ENCODE measurements at places on chromosomes 3 and 15. TPM values are rescaled to one million over a fixed set of nuclear protein-coding genes. Genes with fewer than 3 reads are reported as not detected.

The COL6A6 gene
- total RNA-seq: not detected

The BOC gene
- total RNA-seq: 4.2 TPM

The POPDC2 gene
- total RNA-seq: 0.94 TPM

The DNASE1L3 gene
- not detected for total RNA-seq

The MAGI1 gene
- total RNA-seq: 11.0 TPM

The SLC12A1 gene
- total RNA-seq: not detected

The IGF2BP2 gene
- total RNA-seq: 0.05 TPM

The TBCCD1 gene
- 17.5 TPM for total RNA-seq

The DGKG gene
- total RNA-seq: 0.05 TPM

The HPS3 gene
- 24.4 TPM for total RNA-seq

The STRIT1 gene
- not detected for total RNA-seq

The GOLGA8J gene
- not detected for total RNA-seq

The GOLGA6L7 gene
- not detected for total RNA-seq

The NANOGP8 gene
- total RNA-seq: not detected

The ADAMTS17 gene
- total RNA-seq: 1.1 TPM

- no peak for DNase-seq
Observed at GRCh38 chr3:53083521-53083920, 37.6 kb upstream of the SFMBT1 start.

- no peak for DNase-seq
Observed at GRCh38 chr15:71647487-71647808, 162.9 kb upstream of the NR2E3 start.

DNA sequence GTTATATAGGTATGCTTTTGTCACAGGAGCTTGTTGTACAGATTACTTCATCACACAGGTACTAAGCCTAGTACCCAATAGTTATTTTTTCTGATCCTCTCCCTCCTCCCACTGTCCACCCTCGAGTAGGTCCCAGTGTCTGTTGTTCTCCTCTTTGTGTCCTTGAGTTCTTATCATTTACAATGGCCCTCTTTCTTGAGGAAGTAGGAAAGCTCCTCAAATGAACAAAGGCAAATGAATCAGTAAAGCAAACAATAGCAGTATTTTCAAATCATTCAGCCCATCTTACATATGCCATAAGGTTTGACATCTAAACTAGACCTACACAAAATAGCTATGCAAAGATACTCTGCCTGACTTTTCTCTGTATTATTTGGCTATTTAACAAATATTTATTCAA lies 211.5 kb downstream of the CDIN1 start:
- DNase-seq: no peak

DNA sequence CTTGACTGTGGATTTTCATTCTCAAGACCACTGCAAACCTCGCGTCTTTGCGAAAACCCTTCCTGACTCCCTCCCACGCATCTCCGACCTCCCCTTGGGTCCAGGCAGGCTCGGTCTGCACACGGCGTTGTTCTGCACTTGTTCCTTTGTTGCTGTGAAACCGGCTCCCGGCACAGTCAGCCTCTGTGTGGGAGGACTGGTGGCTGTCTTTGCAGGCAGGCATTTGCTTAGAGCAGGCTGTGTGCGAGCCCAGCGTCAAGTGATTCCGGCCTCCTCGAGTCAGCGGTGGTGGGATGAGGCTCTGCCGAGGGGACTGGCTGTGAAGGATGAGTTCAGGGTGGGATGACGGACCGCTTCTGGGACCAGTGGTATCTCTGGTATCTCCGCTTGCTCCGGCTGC lies 102.6 kb upstream of the ROPN1 start:
- DNase-seq: no peak

DNA sequence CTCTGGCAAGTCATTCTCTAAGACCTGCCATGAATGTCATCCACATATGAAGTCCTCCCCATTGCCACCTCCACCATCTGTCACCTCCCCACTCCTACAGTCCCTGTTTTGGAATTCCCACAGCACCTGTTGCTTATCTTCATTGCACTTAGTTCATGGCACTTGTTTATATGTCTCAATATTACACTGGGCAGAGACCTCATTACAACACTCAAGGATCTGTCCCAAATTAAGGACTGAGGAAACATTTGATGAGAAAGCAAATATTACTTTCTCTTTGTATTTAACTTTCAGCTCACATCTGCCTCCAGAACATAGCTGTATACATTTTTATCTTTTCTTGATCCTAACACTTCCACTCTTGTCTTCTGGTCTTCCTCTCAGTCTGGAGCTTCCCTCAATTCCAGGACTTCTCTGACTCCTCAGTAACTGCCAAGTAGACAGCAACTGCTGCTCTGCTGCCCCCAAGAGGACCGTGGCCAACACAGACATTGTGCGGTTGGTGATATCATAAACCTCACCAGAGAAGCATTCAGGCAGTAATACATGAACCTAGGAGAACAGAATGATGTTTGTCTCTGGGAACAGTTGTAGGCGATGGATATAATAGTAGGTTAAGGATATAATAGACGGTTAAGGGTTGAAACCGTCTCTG lies 45.0 kb upstream of the FGF12 start:
- no peak for DNase-seq

- DNase-seq: no peak
Observed at GRCh38 chr3:196215493-196216020, 777 bp upstream of the SLC51A start.

DNA sequence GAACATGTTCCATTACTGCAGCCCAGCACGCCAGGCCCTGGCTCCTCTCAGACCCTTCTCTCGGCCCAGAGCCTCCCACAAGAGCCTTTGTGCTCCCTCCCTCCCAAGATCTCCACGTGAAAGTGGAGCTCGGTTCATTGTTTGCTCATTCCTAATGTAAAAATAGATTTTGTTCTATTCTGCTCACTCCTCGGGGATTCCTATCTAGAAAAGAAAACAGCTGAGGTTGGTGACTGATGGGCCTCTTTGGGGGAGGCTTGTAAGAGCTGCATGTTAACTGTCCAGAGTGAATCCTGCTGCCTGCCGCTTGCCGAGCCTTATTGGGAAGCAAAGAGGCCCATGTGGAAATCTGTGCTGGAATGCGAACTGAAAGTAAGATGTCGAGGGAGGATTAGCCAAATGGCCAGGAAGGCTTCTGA lies 267.1 kb downstream of the LRTM1 start:
- DNase-seq: no peak

GRCh38 chr15:50140098-50140497 lies 21.1 kb upstream of the ATP8B4 start:
- DNase-seq: no peak

DNA sequence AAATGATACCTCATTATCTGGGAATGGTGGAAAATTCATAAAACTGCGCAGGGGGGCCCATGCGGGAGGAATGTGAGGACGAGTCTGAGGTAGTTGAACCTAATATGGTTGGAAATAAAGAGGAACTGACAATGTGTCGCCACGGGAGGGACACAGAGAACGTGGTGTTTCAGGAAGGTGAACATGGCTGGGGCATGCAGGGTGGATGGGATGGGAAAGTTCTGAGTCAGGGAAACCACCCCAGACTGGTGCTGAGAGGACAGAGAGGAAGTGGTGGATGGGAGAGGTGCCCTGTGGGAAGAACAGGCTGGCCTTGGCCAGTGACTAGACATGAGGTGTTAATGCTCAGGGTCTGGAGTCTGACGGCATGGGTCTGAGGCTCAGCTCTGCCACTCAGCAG lies 137.1 kb upstream of the WNT5A start:
- no peak for DNase-seq

GRCh38 chr15:42141246-42141645 lies 15.2 kb downstream of the PLA2G4F start:
- no peak for DNase-seq

GRCh38 chr3:4855676-4856075 lies 123.6 kb upstream of the BHLHE40 start:
- no peak for DNase-seq

DNA sequence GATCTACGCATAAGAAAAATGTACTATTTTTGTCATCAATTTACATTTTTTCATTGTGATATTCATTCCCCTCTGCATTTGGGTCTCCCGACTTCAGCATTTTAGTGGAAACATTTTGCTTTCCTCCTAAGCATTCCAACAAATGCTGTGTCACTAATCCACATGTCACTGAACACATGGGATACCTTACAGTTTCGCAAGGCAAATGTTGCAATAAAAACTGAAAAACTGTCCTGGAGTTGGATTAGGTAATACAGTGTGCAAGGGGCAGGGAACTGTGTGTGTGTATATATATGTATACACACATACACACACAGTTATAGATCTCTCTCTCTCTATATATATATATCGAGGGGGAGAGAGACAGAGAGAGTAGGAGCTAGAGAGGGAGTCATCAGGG lies 632.2 kb downstream of the MAGI1 start:
- DNase-seq: no peak

- no peak for DNase-seq
Observed at GRCh38 chr3:148466143-148466542, 231.6 kb upstream of the AGTR1 start.

DNA sequence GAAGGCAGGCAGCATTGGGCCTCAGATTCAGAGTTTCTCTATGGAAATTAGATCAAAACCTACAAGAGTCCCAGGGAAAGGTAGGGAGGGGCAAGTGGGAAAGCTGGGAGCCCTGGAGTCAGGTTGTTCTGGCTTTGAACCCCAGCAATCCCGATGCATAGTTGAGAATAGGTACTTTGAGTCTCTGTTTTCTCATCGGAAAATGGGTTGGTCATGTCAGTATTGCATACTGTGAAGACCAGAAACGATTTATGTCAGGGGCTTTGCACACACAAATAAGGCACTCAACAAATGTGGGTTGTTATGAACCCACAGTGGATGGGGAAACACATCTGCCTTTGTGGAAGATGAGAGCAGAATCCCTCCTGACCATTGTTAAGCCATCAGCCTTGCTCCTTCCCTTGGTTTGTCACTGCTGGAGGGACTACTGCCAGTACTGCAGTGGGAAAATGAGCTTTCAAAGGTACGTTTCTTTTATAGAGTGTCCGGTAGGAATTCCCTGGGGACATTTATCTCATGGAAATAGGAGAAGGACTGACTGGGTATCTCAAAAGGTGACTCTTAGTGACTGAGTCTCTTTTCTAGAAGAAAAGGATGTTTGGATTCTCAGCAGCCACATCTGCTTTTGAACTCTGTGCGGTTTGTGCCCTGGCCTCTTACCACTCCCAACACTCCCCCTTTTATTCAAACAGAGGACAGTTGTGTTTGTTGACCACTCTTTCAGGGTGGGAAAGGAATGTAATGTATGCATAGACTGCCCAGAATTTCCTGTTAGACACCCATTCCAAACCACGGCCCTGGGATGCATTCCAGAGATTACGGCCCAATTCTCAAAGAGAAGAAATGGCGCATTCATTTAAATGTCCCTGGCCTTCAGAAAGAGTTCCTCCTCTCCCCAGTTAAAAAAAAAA lies 54.6 kb upstream of the VILL start:
- DNase-seq: no peak

DNA sequence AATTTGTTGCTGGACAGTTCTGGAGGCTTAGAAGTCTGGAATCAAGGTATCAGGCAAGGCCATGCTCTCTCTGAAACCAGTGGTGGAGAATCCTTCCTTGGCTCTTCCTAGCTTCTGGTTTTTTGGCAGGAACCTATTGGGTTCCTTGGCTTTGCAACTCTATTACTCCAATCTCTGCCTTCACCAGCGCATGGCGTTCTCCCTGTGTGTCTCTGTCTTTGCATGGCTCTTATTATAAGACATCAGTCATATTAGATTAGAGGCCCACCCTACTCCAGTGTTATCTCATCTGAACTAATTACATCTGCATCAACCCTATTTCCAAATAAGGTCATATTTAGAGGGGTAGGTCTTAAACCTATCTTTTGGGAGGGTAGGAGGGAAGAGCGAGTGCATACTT lies 358.1 kb upstream of the RARB start:
- DNase-seq: no peak

DNA sequence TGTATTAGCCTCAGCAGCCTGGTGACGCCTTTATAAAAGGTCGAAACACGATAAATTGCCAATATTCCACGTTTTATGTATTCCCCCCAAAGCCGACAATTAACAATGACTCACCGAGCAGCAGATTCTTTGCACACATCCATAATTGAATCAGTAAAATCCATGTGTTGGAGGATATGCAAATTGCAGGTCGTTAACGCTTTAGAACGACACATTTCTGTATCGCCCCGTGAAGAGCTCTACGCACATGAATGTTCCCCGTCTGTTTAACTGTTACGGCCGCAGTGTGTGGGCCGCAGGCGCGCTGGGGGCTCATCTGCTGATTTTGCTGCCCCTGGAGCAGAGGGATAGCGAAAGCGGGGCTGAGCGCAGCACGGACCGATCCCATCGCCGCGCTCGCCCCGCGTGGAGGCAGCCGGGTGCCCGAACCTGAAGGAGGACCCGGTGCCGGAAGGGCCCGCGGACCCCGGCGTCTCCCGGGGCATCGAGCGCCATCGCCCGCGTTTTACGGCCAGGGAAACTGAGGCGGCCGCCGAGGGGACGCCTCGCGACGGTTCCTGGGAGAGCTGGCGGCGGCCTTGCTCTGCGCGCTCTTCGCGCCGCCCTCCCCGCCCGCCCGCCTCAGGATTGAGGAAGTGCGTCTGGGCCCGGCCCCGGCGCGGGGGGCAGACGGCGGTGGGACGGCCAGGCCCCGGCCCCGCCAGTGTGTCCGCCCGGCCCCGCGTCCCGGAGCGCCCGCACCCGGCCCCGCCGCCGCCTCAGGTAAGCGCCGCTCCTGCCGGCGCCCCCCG lies at the start of gene LRRK1:
TSS of gene LRRK1 (plus strand) at position 668 of the 791 bp plus-strand sequence. CDS start 5,276 bp downstream, outside the sequence.
- no peak for DNase-seq

GRCh38 chr3:45868213-45868612 lies 18.1 kb upstream of the CCR9 start:
- no peak for DNase-seq

- no peak for DNase-seq
Observed at GRCh38 chr15:36362509-36362915, 216.9 kb upstream of the CDIN1 start.

Measured in activated T-helper 2 cell treated with anti-CD3 and anti-CD28 coated beads, Interferon-gamma antibody, Interleukin-2, Interleukin-4, amounts not matched to agents 10 μg/mL and 5 μg/mL and 100 μg/mL, durations not matched to agents 14 hours and 24 hours and 36 hours (primary cell).